ENCODE measurements at places on chromosomes 11 and 22.
A peak's percentile ranks its signal among the peaks of the same experiment; 100 is the strongest.

GRCh38 chr11:70538641-70539359, 140.5 kb downstream of the CTTN start:
- no peak for DNase-seq

DNA sequence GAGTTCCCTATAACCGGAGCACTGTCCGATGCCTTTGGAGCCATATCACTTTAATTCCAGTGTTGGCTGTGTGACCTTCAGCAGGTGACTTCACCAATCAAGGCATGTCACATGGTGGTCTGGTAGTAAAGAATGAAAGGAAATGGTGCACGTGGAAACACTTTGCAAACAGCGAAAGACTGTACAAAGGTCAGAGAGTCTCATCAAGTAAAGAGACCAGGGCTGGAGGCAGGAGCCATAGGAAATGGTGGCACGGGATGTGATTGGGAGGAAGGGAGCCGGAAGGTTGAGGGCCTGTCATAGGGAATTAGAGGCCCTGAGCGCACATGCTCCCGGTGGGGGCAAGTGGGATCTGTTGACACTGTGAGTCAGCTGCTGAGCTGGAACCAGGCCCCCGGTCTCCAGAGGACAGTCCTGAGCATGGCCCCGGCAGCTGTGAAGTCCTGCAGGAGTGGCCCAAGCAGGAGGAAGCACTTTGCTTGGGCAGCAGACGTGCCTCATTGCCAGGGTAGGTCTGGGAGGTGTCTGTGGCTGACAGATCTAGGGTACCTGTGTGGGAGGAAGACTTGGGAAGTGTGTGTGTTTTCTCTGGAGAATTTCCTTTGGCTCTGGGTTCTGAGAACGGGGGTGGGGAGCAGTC, 2.0 kb downstream of the DAGLA start:
- peak; percentile 43 for DNase-seq

DNA sequence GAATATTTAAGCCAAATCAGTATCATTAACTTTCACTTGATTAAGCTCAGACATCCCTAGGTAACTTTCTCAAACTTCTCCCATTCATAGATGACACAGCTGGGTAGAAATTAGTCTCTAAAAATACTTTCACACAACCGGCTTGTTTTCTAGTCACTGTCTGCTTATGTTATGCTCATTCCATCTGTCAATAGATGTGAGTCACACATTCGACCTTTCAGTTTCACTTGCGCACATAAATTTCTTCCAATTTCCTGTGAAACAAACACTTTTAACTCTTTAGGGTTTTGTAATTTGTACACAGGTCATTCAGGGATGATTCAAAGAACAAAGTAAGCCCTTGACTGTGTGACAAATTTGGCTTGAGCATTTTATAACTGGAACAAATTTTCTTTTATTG, 723.0 kb downstream of the KCNA4 start:
- no peak for DNase-seq

DNA sequence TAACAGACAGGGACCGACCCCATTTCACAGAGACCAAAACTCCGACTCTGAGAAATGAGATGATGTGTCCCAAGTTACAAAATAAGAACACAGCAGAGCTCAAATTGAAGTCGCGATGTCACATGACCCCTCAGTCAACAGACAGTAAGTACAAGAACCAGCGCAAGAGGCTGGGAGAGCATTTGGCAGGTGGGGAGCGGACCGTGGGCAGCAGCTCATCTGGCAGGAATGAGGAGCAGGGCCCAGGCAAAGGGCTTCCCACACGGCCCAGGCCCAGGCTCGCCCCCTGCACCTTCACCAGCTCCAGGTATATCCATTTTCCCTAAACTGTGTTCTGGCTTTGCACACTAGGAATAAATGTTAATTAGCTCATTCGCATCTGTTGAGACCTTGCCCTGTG, 34.3 kb downstream of the SCUBE1 start:
- DNase-seq, result peak; percentile 46

GRCh38 chr11:65021509-65021908, 5.7 kb upstream of the SNX15 start:
- no peak for DNase-seq

DNA sequence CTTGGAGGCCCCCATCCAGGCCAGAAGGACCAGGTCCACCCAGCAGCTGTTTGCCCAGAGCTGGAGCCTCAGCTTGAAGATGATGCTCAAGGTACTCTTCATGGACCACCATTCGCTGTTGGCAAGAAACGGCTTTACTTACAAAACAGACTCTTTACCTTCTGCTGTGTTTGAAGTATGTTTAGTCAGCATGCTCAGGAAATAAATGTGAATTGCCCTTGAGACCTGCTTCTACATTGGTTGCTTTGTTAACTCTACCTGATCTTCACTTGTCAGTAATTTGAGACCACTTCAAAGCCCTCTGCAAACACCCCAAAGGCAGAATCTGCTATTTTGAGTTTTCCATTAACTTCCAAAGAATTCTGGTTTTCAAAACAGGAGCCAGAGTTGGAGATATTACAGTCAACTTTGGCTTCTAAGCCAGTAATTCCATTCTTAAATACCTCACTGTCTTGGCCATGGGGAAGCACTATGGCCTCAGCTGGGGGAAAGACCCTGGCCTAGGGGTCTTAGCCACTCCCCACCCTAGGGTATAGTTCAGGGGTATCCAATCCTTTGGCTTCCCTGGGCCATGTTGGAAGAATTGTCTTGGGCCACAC, 2.7 kb downstream of the UQCR10 start:
- DNase-seq, result no peak

GRCh38 chr11:43819926-43820325, 60.7 kb upstream of the ALKBH3 start:
- DNase-seq, result no peak

DNA sequence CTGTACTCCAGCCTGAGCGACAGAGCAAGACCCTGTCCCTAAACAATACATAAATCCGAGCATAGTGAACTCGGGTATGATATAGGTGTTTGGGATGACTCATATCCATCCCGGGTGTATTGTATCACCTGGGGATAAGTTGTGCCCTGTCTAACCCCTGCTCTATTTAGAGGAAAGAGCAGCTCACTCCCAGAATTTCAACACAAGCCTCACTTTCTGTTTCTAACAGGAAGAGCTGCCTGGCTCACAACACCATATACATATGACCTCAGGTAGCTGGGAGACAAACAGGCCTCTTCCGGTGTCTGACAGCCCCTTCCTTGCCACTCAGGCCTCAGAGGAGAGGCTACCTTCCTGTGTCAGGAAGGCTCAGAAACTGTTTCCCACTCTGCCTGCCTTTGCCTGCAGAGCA, 9.9 kb upstream of the MICALL1 start:
- no peak for DNase-seq

- no peak for DNase-seq
Measured at GRCh38 chr11:120830085-120830620, 193.7 kb upstream of the TBCEL start.

DNA sequence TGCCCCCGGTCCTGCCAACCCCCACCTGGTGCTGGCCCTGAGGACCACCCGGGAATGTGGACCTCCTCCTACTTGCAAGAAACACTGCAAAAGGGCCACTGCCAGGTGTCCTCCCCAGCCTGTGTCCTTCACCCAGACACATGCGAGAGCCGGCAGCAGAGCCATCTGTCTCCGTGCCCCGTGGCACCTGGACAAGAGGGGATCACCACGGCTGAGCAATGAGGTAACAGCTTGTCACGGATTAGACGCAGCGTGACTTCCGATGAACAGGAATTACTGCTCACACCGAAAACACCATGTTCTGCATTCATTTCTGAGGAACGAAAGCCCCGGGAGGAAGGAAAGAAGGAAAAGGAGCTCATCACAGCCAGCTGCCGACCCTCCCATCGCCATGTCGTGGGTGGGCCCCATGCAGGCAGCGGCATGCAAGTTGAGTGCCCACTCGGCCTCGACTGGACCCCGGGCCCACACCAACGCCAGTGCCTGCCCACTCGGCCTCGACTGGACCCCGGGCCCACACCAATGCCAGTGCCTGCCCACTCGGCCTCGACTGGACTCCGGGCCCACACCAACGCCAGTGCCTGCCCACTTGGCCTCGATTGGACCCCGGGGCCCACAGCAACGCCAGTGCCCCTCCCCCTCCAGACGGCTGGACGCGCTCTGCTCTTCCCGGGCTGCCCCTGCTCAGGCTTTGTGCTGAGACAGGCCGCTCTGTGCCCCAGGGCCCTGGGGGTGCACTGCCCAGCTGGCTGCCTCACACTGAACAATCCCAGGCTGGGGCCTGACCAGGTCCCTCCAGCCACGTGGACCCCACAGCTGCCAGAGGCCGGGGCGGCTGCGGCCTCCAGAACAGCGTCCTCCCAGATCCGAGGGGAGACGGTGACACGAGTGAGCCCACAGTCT, 22.0 kb downstream of the CHID1 start:
- no peak for DNase-seq

GRCh38 chr11:102637731-102638130, 12.6 kb upstream of the MMP20 start:
- DNase-seq, result no peak

DNA sequence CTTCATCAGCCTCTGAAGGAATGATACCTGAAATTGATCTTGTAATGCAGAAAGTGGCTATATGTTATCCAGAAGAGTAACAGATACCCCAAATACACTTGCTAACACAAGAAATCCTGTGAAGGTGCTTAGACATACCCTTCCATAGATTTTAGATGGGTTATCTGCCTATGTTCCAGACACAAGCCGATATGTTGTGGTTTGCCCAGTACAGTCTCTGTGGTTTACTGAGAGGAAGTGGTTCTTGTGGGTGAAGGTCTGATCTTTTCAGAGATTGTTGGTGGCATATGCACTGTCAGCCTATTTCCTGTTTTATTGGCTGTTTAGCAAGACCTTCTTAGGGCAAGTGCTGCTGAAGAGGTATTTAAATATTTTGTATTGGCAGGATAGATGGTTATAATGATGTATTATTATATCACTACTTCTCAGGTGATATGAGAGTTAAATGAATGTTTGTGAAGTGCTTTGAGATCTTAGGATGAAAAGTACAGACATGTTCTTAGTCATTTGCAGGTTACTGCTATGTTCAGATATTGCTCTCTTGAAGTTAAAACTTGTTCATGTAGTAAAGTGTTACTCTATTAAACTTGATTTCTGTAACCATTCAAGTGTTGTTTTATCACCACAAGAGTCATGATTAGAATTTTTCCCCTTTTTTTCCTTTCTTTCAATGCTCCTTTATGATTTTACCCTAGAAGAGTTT, 8.2 kb downstream of the ARHGEF12 start:
- DNase-seq, result no peak

DNA sequence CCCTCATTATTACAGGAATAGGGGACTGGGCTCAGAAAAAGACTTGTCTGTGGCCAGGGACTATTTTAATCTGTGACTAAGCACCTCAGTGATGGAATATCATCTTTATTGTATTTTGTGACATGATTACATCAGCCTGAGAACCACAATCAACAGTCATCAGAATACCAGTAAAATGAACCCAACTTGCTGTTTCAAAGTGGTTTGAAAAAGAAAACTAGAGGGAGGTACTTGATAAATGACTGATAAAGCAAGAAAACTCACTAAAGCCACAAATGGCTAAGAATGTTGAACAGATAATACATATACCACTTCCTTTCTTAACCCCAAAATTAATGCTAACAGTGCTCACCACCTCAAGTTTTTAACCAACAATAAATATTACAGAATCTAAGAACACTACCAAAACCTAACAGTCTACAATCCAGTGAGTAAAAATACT, 155.7 kb downstream of the ATG16L2 start:
- no peak for DNase-seq

DNA sequence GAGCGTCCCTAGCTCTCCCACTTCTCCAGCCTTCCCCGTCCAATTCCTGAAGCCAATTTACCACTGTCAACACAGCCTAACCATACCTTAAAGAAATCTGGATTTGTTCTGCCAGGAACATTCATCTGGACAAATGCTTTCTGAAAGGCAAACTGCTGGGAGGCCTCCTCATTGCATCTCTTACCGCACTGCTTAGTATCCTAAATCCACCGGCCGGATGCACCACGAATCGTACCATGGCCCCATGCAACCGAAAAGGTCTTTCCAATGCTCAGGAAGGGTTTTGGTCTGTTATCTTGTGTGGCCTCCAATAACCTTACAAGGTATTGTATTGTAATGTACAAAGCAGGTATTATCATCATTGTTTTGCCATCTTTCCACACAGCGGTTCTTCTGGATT, 57.6 kb downstream of the MYH9 start:
- DNase-seq, result no peak

DNA sequence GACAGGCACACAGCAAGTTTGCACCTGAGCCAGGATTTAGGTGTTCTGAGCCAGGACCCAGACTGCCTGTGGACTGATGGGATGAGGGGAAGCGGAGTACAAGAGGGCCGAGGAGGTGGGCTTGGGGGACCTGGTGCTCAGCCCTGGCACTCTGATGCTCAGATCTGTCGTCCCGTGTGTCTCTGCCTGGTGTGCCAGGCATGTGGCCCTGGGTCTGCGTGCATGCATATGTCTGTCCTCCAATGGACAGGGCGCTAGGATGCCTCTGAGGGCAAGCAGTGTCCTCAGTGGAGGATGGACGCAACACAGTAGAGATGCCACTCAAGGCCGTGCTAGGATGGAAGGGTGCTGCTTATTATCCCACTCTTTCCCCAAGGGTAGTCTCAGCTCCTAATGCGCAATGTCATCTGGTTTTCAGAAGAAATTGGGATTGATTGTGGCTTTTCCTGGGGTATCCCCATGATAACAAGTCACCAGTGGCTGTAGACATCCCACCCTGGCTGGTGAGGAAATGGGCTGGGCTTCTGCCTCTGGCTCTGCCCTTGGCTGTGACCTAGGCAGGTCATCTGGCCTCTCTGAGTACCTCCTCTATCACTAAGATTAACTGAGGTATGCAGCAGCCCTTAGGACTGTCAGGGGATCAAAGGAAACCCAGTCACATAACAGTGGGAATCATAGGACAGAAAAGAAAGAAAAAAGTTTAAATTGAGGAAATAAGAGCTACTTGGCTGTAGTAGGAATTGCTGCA, 35.7 kb upstream of the SUSD2 start:
- DNase-seq, result no peak

DNA sequence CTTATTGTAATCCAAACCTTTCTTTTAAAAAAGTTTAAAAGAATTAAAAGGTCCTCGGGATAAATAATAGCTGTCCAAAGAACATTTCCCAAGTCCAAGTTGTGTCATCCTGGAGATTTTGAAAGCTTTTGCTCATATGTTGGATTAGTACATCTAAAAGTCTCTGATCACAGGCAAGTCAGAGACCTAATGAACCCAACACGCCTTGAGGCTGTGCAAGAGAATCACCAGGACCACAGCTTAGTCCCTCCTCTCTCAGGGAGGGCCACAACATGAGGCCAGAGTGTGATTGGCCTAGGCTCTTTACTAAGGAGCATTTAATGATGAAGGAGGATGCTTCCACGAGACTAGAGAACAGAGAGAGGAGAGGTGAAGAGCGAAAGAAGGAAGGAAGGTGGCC, 98.7 kb upstream of the OR5AK2 start:
- DNase-seq, result no peak

All from NCI-H510A (cell line).